ENCODE measurements at places on chromosomes 11 and 22.

DNA sequence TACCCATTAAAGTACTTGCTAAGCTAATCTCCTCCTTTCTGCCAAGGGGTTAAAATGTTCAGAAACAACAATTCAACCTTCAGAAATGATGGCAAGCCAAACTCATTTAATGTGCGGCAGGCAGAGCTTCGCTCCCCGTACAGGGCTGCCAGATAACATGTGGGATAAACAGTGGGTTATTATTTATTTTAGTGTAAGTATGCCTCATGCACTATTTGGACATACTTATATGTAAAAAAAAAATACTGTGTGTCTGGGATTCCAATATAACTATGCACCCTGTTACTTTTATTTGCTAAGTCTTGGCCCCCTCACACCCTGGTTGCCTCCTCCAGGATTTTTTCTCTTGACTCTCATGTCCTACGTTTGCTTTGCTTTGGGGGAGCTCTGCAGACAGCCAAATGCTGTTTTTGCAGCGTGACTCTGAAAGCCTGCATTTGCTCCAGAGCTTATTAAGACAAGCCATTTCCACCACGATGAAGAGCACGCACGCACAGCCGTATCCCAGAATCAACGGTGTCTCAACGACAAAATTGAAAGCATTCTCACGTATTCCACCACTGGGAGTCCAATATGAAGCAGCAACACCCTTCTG is 86.5 kb upstream of the SHANK2 start:
- DNase-seq = no peak

- DNase-seq = peak; percentile 95
These were observed at the start of gene ACCS for GRCh38 chr11:44065841-44066731. Gene ACCS, plus strand, starts transcription at chr11:44066270. Its CDS starts 1,358 bp downstream, at chr11:44067628.

DNA sequence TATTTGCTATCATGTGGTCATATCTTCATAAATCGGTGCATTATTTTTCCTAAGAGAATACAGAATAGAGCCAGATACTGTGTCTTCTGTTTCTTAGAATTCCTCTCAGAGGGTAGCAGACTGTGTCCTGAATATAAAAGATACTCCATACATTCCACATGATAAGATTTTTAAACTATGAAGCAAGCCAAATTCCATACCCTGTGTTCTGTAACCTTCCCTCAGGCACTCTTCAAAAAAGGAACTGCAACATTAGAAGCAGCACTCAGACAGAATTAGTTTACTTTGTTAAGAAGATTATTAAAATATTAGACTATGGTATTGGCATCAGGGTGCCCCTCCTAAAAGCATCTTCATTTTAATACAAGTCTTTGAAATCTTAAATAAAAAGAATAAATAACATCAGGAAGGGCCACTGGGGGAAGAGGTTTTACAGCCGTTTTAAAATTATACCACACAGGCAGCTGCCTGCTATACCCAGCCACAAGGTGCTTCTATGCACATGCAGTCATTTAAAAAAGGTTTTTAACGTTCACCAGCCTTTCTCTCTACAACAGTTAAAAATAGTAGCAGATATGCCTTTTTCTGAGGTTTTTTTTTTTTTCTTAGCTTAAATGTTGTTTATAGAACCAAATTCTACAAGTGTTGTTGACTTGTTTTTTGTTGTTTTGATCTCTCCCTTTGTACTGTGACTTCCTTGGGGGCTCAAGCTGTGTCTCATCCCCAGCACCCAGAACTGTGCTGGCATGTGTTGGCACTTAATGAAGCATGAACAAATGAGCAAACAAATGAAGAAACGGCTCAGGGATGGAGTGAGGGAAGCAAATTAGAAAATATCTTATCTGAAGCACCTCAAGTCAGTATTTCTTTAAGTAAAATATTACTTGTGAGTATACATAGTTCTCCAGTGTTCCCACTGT is 54.7 kb upstream of the CCDC89 start:
- no peak for DNase-seq

DNA sequence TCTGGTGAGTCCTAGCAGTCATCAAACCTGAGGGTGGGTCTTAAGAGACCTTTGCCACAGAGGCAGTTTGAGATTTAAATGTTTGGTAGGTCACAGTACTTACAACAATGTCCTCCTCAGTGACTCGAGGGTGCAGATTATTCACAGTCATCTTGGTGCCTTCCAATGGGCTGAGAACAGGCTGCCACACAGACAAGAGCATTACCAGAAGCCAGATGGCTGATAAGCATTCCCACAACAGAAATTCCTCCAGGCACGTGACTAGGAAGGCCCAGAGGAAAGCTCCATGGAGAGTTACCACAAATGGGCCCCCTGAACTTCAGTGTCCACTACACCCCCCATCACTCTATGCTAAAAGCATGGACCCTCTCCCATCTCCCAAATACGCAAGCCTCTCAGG is 19.2 kb downstream of the POLDIP3 start:
- DNase-seq = no peak
